Inflammatory macrophage treated with lipopolysaccharide for 1 hour (primary cell): ENCODE measurements at places on chromosomes 2 and 18.

DNA sequence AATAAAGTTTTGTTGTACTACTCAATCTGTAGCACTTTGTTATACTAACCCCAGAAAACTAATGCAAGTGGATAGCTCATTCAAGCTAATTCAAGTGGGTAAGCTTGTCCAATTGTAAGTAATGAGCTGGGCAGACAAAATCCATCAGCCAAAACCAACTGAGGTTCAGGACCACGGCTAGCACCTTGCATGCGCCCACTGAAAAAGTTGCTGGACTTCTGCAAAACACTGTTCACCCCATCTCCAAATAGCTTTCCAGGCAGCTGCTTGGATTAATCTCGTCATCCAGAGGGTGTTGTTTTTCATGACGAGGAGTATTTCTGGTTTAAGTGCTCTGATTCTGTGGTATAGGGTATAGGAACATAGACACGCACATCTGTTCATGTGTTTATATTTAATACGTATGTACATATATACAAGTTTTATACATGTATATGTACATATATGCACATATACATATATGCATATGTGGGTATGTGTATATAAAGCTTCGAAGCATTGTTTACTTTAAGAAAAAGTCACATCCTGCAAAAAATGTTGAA, 307.5 kb downstream of the GALR1 start:
- DNase-seq: no peak

DNA sequence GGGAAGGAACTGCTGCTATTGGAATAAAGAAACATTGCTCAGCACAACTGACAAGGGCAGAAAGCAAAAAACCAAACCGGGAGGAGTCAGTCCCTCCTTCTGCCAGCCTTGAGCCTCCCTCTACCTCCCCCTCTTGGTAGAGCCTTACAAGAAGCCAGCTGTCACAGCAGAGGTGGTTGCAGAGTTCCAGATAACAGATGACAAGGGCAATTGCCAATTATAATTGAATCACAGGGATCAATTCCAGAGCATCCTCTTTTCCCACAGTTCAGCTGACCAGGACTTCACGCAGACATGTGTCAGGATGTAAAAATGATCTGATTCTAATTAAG, 548.2 kb upstream of the LRRTM1 start:
- no peak for DNase-seq

DNA sequence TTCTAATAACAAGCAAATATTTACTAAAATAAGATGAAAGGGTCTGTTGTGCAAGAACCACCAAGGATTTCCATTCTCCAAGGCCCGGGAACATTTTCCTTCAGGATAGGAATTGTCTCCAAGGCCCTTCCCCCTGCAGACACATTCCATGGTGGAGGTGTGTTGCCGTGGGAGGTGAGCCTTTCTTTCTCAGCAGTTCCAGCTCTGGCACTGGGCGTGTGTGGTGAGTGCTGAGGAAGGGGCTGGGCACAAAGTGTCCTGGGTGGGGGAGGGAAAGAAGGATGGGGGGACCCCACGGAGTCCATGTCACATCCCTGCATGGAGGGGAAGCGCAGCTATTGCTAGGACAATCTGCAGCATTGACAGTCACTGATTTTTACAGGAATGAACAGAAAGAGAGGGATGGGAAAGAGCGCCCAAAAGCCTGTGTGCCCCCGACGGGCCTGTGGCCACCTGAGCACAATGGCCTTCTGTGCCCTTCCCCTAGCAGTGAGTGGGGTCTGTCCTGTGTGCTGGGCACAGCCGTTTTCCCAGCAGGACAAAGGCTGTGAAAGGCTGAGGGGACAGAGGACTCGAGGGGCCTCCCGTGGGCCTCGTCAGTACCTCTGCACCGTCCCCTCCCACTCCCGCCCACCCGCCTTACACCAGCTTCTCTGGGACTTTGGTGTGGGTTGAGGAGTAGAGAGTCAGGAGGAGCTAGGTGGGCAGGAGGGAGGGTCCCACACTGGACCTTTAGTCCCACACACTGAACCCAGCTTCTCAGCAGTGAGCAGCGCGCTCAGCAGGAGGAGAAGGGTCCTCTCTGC, 79.8 kb downstream of the PTGR3 start:
- no peak for DNase-seq

- DNase-seq: no peak
Measured at GRCh38 chr2:226796840-226797288, 2.8 kb downstream of the IRS1 start.

- no peak for DNase-seq
Measured at GRCh38 chr2:165617741-165618481, 148.4 kb downstream of the CSRNP3 start.

- no peak for DNase-seq
Measured at GRCh38 chr2:5519286-5519685, 172.9 kb upstream of the SOX11 start.

GRCh38 chr2:66041902-66042657, 392.8 kb upstream of the MEIS1 start:
- DNase-seq: no peak

GRCh38 chr2:189375842-189376241, 65.4 kb upstream of the WDR75 start:
- no peak for DNase-seq

DNA sequence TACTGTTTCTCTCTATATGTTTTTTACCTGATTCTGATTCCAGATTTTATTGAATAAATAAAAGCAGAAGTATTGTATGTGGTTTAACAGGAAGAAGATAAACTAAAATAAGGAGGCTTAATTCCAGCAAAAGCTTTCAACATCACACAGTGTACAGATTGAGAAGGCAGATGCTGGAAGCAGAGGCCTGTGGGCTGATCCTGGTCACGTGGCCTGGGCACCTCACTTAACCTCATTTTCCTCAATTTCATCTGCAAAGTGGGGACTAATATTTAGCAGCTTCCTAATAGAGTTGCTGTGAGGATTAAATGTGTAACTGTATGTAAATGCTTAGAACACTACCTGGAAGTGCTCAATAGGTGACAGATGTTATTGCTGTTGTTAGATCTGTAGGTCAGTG, 58.0 kb downstream of the CDCA7 start:
- DNase-seq: no peak

GRCh38 chr2:105393373-105394055, 5.3 kb downstream of the FHL2 start:
- no peak for DNase-seq

GRCh38 chr2:33426666-33427231, 49.7 kb upstream of the RASGRP3 start:
- DNase-seq: no peak

DNA sequence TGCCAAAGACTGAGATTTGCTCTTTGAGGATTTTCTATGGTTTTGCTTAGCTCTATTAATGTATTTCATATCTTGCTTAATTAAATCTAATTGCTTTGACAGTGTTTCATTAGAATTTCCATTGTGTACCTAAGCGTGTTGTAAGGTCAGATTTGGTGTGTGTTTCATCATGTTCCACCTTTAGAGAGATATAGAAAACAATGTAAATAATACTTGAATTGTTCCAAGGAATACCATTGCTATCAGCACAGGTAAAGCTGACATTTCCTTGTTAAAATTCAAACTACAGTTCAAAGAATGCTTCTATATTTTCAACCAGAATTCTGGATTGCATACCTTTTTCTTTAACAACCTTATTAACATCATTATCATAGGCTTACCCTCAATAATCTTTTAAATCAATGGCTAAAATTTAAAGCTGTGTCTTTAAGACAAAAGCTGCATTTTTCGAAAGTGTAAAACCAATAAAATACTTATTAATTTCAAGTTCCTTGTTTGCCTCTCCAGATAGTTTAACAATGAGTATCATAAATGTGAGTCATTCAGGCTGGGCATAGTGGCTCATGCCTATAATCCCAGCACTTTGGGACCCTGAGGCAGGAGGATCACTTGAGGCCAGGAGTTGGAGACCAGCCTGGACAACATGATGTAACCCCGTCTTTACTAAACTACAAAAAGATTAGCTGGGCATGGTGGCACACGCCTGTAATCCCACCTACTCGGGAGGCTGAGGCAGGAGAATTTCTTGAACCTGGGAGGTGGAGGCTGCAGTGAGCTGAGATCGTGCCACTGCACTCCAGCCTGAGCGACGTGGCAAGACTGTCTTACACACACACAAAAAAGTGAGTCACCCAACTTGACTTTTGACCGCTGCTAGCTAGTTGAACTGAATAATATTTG, 188.0 kb upstream of the PKDCC start:
- no peak for DNase-seq

- no peak for DNase-seq
Measured at GRCh38 chr2:57862727-57863126, 183.9 kb upstream of the VRK2 start.

DNA sequence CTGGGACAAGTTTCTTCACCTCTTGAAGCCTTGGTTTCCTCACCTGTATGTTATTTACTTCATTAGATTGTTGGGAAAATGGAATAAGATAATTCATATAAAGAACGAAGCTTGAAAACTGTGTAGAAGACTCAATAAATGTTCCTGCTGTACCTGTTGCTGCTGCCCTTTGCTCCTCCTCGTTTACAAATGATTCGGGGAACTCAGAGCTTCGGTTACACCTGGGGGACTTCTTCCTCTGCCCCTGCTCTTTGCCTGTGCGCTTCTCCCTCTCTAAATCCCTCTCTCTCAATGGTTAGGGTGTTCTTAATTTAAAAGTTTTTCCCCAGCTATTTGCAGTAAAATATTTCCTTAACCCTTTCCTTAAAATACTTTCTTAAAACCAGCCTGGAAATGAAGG, 3.3 kb upstream of the RMDN2 start:
- no peak for DNase-seq

DNA sequence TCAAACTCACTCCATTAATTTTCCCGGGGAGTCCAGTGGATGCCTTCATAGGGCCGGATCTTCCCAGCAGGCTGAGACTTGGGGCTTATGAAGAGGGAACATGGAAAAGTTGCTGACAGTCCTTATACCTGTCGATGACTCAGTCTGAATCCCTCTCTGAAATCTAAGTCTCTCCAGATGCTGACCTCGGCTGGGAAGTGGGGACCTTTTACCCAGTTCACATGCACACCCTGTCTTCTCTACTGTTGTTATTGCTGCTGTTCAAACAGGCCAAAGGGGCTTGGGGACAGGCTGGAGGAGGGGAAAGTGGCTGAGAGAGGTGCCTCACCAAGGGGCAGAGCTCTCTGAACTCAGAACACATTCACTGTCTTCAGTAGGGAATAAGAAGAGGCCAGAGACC, 4.1 kb upstream of the TNP1 start:
- DNase-seq: no peak

DNA sequence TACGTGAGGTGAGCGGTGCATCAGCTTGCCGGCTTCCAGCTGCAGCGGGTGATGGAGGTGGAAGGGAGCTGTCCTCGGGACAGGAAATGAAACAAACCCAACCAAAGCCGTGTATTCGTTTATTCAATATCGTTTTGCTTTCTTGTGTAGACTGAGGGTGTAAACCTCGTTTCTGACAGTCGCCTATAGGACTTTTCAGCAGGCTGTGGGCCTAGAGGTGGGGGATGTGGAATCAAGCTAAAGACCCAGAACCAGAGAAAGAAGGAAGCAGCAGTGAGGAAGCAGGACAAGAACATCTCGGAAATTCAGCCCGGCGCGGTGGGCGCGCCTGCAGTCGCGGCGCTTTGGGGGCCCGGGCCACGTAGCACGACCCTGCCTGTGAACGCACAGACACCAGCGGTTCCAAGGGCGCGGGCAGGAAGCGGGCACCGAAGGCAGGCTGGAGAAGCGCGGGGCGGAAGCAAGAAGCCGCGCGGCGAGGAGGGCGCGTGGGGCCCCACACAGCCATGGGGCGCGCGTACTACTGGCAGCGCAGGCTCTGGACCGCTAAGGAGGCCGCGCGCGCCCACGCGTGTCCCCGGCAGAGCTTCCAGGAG, 755 bp upstream of the ATP9B start:
- DNase-seq: no peak

DNA sequence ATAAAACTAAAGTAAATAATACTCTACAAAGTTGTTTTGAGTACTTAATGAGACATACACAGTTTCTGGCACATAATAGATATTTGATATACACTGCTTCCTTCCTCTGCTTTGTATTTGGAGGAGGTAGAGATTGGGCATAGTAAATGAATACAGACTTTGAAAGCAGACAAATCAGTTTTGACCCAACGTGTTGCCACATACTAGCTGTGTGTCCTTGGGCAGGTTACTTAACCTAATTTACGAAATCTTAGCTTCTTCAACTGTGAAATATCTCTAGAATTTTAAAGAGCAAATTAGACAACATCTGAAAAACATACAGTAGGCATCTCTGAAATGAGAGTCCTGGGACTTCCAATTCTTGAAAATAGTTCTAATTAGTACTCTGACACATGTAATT, 425.4 kb downstream of the TGIF1 start:
- DNase-seq: peak; percentile 16

DNA sequence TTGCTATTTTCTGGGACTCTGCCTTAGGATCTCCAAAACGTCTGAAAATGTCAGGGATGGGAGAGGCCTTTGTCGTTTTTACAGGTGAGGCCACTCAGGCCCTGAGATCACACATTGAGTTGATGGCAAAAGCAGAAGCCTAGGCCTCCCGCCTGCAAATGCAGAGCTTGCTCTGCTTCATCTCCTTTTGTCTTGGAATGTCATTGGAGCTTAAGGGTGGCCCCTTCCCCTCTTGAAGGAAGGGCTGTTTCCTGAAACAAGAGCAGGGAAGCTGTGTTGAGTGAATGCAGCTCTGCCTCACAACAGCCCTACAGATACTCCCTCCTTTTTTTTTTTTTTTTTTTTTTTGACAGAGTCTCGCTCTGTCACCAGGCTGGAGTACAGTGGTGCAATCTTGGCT, 123.5 kb downstream of the GLI2 start:
- DNase-seq: no peak

DNA sequence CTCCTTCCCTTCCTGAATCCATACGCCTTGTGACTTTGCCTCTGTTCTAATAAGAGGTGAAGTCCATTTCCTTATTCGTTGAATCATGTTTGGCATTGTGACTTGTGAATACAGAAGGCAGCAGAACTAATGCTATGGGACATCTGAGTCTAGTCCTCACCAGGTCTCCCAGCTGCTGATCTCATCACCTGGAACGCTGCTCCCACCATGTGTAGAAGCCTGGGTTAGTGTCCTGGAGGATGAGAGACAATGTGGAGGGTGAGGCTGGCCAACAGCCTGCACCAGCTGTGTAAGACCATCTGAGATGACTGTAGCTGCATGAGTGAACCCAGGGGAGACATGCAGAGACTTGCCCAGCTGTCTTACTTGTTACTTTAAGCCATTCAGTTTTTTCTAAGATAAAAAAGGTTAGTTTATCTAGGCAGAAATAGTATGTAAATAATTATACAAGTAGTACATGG, 3.5 kb upstream of the HAAO start:
- no peak for DNase-seq

DNA sequence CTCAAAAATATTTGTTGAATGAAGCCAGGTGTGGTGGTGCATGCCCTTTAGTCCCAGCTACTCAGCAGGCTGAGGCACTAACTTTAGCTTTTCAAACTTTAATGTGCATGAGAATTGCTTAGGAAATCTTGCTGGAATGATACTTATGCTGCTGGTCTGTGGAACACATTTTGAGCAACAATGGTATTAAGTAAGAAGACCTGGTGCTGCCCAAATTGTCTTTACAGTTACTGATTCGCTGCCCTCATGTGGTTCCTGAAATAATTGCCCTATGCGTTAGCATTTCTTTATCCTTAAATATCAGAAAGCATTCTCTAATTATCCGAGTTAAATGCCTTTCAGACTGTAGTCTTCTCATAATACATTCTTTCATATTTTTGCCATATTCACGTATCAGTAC, 76.0 kb upstream of the SESTD1 start:
- peak; percentile 35 for DNase-seq

GRCh38 chr2:232537499-232537898, 2.0 kb upstream of the CHRNG start:
- DNase-seq: no peak
